Uterus (tissue), 4 donors: ENCODE measurements at places on chromosomes 7 and 10.

- DNase-seq = peak; percentile 65
- H3K4me3 ChIP-seq = no peak overlapping the region
- H3K36me3 ChIP-seq = no peaks in the 10 kb centered on the region
- H3K27ac ChIP-seq = peak overlapping the region; percentile 62
- no peaks in the 10 kb centered on the region for H3K27me3 ChIP-seq
Observed at GRCh38 chr7:140646931-140647647, 6.5 kb upstream of the DENND2A start.

DNA sequence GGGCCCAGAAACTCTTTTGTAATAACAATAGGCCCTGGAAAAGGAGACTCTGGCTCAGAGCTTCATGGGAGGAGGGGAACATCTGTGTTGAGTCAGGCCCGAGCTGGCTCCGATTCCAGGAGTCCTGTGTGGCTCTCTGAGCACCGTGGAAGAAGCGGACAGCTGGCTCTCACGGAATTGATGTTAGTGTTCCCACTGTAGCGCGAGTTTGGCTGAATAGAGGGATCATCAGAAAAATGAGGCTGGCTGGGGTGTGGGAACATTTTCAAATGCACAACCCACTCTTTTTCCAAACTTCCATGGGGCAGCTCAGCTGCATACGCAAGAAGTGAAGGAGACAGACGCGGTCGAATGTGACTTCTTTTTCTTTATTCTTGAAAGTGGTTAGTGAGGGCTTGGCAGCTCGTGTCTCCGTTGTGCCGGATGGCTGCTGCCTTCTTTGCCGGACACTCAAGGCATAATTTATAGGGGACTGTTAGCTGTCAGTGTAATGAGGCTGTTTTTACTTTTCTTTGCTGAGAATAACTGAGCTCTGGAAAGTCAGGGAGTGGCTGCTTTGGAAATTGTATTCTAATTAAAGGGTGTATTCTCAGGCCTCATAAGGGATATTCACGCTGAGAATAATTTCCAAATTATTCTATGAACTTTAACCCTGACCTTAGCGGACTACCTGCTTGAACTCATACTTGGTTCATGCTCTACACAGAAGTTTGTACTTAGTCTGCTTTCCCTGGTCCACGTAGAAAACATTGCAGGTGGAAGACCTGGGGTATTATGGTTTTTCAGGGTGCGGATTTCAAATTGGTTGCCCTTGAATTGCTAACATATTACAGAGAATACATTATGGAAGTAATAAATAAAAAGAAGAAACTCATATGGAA, 23.1 kb downstream of the MDFIC start:
- peak; percentile 88 for DNase-seq
- H3K27me3 ChIP-seq = no peaks in the 10 kb centered on the region
- peak overlapping the region; percentile 22 for H3K4me3 ChIP-seq
- peak overlapping the region; percentile 83 for H3K27ac ChIP-seq
- peaks cover 22% of the 10 kb centered on the region for H3K4me1 ChIP-seq
- no peaks in the 10 kb centered on the region for H3K36me3 ChIP-seq

- no peak overlapping the region for H3K4me3 ChIP-seq
- no peaks in the 10 kb centered on the region for H3K36me3 ChIP-seq
- no peaks in the 10 kb centered on the region for H3K27me3 ChIP-seq
- H3K4me1 ChIP-seq = no peaks in the 10 kb centered on the region
- no peak overlapping the region for H3K27ac ChIP-seq
Observed at GRCh38 chr7:40965774-40966173, 737.1 kb downstream of the INHBA start.

- H3K36me3 ChIP-seq = no peaks in the 10 kb centered on the region
- H3K4me3 ChIP-seq = peak overlapping the region; percentile 1
- no peak for DNase-seq
- peaks cover 11% of the 10 kb centered on the region for H3K4me1 ChIP-seq
Observed at GRCh38 chr7:333393-333764, 43.4 kb downstream of the FOXL3 start.

- DNase-seq = no peak
- H3K27ac ChIP-seq = no peak overlapping the region
- no peaks in the 10 kb centered on the region for H3K36me3 ChIP-seq
- no peaks in the 10 kb centered on the region for H3K4me1 ChIP-seq
Observed at GRCh38 chr10:110808615-110809014, 63.1 kb upstream of the PDCD4 start.

- DNase-seq = no peak
Observed at GRCh38 chr7:75010036-75010435, 45.5 kb downstream of the CASTOR2 start.

DNA sequence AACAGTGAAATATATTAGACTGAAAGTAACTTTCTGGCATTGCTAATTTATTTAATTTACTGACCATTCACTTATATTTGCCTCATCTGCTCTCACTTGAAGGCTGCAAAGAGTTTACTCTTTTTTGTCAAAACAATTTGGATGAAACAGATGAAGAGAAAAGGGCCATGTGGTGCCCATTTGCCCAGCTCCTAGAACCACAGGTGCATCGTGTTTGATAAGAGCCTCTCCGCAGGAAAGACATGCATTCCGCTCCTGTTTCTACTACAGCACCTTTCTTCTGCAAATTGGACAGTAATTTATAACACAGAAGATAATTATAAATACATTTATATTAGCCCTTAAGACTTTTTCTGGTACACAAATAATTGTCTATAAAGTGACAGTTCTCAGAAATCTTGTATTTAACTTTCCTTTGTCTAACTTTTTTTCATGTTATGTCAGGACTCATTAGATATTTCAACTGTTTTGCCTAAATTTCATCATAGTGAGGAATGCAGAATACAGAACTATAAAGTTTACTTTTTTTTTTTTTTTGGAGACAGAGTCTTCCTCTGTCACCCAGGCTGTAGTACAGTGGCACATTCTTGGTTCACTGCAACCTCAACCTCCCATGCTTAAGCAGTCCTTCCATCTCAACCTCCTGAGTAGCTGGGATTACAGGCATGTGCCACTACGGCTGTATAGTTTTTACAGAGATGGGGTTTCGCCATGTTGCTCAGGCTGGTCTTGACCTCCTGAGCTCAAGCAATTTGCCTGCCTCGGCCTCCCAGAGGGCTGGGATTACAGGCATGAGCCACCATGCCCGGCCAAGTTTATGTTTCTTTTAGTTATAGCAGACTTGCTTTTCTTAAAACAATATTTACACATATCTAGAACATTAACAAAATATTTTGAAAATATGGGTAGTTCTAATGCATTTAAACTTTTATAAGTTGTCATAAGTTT, 869 bp downstream of the LAMB4 start:
- no peaks in the 10 kb centered on the region for H3K36me3 ChIP-seq
- H3K4me3 ChIP-seq = no peak overlapping the region
- H3K27ac ChIP-seq = no peak overlapping the region
- DNase-seq = no peak

DNA sequence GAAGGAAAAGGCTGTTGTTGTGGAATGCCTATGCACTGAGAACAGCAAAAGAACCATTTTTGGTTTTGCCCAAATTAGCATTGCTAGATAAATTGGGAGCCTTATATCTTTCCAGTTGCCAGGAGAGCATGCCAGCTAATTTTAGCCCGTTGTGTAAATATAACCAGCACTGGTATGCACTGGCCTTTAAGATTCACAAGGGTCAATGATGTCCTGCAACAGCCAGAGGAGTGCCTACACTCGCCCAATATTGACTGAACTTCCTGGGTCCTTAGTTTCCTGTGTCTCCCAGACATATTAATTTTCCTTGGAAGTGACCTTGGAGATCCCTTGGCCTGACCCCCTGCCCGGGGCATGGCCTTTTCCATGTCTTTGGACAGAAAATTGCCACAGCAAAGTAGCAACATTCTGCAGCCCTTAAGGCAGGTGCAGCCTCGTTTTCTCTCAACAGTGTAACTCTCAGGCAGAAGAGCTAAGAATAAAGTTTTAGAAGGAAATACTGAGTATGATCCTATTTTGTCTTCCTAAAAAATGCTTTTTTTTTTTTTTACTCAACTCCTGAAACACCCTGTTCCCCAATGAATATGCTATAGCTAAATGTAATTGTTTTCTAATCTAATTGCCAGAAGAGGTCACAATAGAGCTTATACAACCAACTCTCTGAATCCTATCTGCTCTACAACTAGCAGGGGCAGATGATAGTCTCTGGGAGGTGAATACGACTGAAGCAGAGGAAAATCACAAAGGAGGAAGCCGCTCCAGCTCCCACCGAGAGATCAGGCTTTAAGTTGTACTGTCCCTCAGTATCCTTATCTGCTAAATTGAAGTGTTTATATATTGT, 131.9 kb upstream of the PCGF5 start:
- no peak overlapping the region for H3K4me3 ChIP-seq
- no peaks in the 10 kb centered on the region for H3K4me1 ChIP-seq
- no peaks in the 10 kb centered on the region for H3K27me3 ChIP-seq
- H3K27ac ChIP-seq = no peak overlapping the region

GRCh38 chr7:91537260-91538152, 273.3 kb downstream of the FZD1 start:
- no peak for DNase-seq
- no peak overlapping the region for H3K27ac ChIP-seq
- H3K36me3 ChIP-seq = no peaks in the 10 kb centered on the region

GRCh38 chr7:119228482-119228881, 1004.0 kb downstream of the ANKRD7 start:
- H3K4me1 ChIP-seq = no peaks in the 10 kb centered on the region
- no peaks in the 10 kb centered on the region for H3K36me3 ChIP-seq
- no peaks in the 10 kb centered on the region for H3K27me3 ChIP-seq
- DNase-seq = no peak
- no peak overlapping the region for H3K27ac ChIP-seq

DNA sequence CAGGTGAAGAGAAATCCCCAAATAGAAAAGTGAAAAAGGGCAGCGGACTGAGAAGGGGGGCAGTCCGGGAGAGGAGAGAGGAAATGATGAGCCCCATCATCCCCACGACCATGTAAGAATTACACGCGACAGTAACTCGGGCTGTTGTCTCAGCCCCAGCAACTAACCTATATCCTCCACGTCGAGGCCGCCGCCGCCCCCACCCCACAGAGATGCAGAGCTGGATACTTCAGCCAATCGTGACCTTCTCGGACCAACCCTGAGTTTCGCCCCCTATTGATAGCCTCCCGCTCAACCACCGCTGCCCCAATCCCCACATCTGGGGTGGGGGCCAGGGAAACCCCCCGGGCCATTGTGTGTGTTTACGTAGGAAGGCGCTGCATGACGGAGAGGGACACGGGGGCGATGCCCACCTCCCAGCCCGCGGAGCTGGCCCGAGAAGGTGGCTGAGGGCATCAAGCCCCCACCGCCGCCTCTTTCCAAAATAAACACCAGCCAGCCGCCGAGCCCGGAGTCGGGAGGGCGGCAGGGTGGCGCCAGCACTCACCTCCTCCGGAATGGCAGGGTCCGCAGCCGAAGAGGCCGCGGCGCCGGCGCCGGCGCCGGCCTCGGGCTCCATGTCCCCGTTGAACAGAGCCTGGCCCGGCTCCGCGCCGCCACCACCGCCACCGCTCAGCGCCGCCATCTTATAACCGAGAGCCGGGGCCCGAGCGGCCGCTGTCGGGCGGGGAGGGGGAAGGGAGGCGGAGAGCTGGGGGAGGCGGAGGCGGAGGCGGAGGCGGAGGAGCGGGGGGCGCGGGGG, 509 bp downstream of the BRAF start:
- no peaks in the 10 kb centered on the region for H3K36me3 ChIP-seq
- peak overlapping the region; percentile 79 for H3K4me3 ChIP-seq
- H3K27ac ChIP-seq = peak overlapping the region; percentile 99

- no peak overlapping the region for H3K4me3 ChIP-seq
- DNase-seq = no peak
- no peaks in the 10 kb centered on the region for H3K27me3 ChIP-seq
- no peak overlapping the region for H3K27ac ChIP-seq
- no peaks in the 10 kb centered on the region for H3K36me3 ChIP-seq
Observed at GRCh38 chr7:158076656-158077055, 511.0 kb downstream of the PTPRN2 start.

- H3K36me3 ChIP-seq = no peaks in the 10 kb centered on the region
- no peaks in the 10 kb centered on the region for H3K27me3 ChIP-seq
- no peak for DNase-seq
- no peaks in the 10 kb centered on the region for H3K4me1 ChIP-seq
- H3K4me3 ChIP-seq = no peak overlapping the region
- H3K27ac ChIP-seq = no peak overlapping the region
Observed at GRCh38 chr10:26780793-26781601, 79.8 kb downstream of the ABI1 start.

DNA sequence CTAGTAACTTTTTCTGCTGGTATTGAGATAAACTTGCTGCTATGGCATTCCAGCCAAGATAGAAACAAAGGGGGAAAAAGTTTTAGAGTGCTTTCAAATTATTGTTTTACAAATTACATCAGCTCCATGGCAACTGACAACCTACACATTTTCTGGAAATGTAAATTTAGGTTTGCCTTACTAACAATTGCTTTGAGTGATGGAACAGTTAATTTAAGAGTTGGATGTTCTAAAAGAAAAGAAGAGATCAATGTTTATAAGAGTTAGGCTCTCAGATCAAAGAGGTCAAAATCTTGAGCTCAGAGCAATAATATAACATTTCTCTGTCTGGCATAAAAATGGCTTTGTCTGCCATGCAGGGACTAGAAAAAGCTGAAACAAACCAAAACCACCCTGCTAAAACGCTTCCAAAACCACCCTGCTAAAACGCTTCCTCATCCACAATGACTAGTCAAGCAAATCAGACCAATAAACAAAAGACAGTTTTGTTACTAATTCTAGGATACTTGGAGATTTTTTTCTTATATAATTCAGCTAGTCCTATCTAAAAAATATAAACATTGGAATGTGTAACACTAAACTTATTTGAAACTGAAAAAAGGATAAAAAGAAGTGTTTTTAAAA, 32.3 kb downstream of the ORC5 start:
- no peak for DNase-seq
- H3K36me3 ChIP-seq = no peaks in the 10 kb centered on the region
- no peaks in the 10 kb centered on the region for H3K27me3 ChIP-seq
- no peaks in the 10 kb centered on the region for H3K4me1 ChIP-seq
- H3K4me3 ChIP-seq = no peak overlapping the region
- H3K27ac ChIP-seq = no peak overlapping the region

GRCh38 chr7:1883031-1883761, 213.1 kb downstream of the ELFN1 start:
- no peaks in the 10 kb centered on the region for H3K36me3 ChIP-seq
- no peak overlapping the region for H3K4me3 ChIP-seq
- no peak for DNase-seq
- no peaks in the 10 kb centered on the region for H3K4me1 ChIP-seq
- H3K27ac ChIP-seq = no peak overlapping the region

GRCh38 chr10:115073796-115074195, 19.4 kb upstream of the ATRNL1 start:
- H3K36me3 ChIP-seq = no peaks in the 10 kb centered on the region
- H3K4me1 ChIP-seq = no peaks in the 10 kb centered on the region
- no peak for DNase-seq
- H3K27ac ChIP-seq = no peak overlapping the region
- H3K27me3 ChIP-seq = no peaks in the 10 kb centered on the region

DNA sequence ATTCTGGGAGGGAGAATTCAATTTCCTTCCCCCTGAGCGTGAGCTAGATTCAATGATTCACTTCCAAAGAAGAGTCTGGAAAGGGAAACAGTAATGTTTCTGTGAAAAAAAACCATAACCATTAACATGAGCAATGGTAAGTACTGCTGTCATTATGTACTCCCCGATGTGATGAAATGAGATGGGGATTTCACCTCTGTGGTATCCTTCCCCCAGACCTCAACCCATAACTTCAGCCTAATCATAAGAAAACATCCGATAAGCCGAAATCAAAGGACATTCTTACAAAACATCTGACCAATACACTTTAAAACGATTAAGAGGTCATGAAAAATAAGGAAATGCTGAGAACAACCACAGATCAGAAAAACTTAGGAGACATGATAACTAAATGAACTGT, 27.2 kb downstream of the EZH2 start:
- no peak overlapping the region for H3K27ac ChIP-seq
- H3K4me3 ChIP-seq = no peak overlapping the region
- DNase-seq = no peak
- H3K4me1 ChIP-seq = no peaks in the 10 kb centered on the region
- H3K36me3 ChIP-seq = no peaks in the 10 kb centered on the region
